ENCODE measurements at places on chromosomes 1 and 21.

- no peak for DNase-seq
These were observed 5.5 kb downstream of the TRABD2B start for GRCh38 chr1:47991673-47992072.

- no peak for DNase-seq
These were observed 42.5 kb downstream of the C1orf21 start for GRCh38 chr1:184429335-184429734.

DNA sequence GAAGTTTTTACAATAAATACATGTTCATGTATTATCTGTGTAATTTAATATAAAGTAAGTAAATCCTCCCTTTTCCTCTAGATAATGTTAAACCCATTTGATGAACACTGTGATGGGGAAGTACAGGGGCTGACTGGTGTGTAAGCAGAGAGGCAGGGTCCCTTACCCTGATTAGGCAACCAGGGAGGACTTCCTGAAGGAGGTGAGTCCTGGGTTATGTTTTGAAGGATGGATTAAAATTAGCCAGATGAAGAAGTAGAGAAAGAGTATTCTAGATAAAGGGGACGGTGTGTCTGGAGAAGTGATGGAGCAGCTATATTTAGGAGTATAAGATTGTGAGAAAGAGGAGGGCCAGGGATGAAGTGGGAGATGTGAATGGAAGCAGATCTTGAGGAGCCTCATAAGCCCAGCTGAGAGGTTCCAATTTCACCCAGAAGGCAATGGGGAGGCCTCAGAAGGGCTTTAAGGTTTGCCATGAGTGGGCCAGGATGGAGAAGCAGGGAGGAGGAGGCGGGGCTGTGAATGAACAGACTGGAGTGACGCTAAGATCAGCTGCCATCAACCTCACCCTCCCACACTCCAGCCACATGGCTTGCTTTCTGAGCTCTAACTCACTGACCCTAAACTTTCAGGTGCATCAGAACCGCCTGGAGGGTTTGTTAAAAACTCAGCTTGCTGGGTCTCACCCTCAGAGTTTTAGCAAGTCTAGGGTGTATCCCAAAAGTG is 30.9 kb upstream of the ID3 start:
- no peak for DNase-seq

DNA sequence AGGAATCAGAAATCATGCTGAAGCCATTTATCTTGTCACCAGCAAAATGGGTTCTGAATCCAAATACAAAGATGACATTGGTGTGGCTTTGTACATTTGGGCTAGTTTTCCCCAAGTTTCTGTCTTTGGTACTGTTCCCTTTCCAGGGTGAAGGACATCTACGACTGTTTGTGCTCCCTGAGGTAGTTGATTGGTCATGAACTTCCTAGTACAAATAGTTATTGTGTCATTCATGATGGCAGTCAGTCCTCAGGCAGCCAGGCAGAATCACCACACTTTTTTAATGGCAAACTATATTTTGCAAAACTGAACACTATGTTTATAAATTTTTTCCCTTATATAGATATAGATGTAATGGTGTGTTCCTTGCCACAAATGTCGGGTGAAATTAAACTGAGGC is 46.0 kb downstream of the CEP350 start:
- DNase-seq = no peak

DNA sequence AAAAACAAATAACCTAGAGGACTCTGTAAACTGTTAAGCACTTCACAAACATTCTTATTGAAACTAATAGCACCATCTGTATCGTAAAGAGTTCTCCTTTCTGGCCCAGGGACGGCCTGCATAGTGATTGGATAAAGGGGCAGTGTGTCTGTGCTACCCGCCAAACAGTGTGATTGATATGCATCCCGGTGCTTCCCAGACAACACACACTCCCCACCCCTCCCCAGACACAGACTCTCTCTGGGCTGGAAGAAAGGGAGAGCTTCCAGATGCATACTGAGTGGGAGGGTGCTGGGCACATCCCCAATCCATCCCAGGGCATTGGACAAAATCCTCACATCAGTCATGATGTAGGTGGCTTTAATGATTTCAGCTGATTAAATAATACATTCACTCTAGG is 3.7 kb downstream of the HSD11B1 start:
- DNase-seq = no peak

Measured in NCI-H1417 (cell line).